ENCODE measurements at places on chromosomes 13 and 19. TPM values are rescaled to one million over a fixed set of nuclear protein-coding genes. Genes with fewer than 3 reads are reported as not detected.

- no peaks in the 10 kb centered on the region for H3K27me3 ChIP-seq
- H3K4me1 ChIP-seq = no peaks in the 10 kb centered on the region
- no peaks in the 10 kb centered on the region for H3K36me3 ChIP-seq
- DNase-seq = peak; percentile 54
These were observed 245.5 kb downstream of the TDRD3 start for GRCh38 chr13:60642552-60642951.

DNA sequence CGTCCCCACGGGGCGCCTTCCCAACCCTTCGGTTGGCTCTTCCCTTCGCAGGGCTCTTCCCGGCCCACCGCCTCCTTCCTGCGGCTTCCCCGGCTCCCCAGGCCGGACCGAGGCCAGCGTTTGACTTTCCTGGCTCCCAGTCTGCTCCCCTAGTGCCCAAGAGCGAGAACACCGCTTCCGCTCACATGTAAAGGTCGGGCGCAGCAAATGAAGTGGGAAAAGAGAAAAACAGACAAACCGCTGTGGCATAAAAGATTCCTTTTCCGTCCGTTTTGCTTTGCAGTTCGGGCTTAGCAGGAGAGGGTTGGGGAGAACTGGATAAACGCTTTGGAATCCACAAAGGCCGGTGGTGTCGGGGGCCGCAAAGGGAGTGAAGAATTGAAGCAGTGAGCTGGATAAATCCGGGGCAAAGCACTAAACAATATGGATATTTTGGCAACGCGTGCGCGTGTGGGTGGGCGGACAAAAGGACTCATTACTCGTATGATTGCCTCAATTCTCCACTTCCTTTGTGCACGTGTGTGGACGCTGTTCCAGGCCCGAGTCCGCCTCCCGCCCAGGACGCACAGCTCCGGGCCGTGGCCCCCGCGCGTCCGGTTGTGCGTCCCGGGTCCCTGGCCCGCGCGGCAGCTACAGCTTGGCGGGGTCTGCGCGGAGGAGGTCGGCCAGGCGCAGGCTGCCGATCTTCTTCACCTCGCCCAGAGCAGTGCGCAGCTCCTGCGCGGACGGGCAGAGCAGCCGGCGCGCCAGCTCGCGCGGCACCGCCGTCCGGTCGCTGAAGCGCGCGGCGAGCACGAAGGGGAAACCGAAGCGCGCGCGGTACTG lies 8.6 kb upstream of the CDX2 start:
- H3K27me3 ChIP-seq = peaks cover 68% of the 10 kb centered on the region
- no peak for DNase-seq
- no peaks in the 10 kb centered on the region for H3K36me3 ChIP-seq
- H3K4me1 ChIP-seq = no peaks in the 10 kb centered on the region
- H3K27ac ChIP-seq = no peak overlapping the region

Gene RFPL4AL1
- polyA plus RNA-seq = not detected

DNA sequence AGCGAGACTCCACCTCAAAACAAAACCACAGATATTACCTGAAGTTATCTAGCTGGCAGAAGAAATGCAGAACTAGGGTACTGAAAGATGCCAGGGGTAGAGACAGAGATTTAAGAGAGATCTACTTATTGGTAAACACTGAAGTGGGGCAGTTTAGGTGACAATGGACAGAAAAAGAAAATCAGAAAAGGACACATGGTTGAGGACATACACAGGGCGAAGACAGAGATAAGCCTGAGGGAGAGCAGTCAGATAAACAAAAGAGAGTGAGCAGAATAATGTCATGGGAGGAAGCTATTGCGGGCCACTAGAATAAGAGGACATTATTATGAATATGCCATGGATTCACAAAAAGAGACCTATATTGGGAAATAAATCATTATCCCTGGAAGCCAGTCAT lies 3.3 kb downstream of the NEK5 start:
- H3K27ac ChIP-seq = no peak overlapping the region
- no peaks in the 10 kb centered on the region for H3K4me1 ChIP-seq
- DNase-seq = no peak

Gene AMER2
- not detected for polyA plus RNA-seq
